Fibroblast of mammary gland (primary cell): ENCODE measurements at places on chromosomes 5 and 9.

GRCh38 chr5:106435185-106435584 is 1235.6 kb downstream of the EFNA5 start:
- DNase-seq, result no peak

GRCh38 chr5:127019928-127020327 is 10.4 kb downstream of the MARCHF3 start:
- DNase-seq, result no peak

- DNase-seq, result no peak
Observed at GRCh38 chr5:59016925-59017324, 434.1 kb downstream of the RAB3C start.

DNA sequence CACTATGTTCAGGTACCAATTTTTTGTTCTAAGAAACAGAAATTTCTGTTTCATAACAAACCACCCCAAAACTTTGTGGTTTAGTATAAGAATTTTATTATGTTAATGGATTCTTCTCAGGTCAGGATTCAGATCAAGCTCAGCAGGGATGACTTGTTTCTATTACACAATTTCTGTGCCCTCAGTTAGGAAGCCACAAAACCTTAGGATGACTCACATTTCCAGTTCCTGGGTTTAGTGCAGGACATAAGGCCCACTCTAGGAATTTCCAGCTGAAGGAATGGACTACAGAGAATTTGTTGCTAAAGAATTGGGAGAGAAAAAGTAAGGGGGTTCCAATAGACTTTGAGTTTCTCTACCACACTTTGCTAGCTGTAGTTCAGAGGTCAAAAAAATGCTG is 629.3 kb downstream of the ANXA1 start:
- peak; percentile 98 for DNase-seq

DNA sequence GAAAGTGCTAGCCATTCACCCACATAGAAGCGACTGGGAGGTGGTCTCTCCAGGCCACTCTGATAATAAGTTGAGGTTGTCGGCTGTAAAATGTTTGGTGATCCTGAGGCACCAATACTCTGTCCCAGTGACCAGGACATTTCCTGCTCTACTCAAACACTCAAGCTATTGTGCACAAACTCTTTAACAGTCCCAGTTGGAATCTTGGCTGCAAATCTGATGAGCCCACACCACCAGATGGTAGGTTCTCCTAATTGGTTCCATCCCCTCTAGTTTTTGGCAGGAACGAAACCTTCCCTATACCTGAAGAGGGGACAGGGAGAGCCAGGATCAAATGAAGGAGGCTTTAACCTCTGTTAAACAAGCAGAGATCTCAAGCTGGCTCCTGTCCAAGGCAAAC is 14.3 kb downstream of the GRIA1 start:
- no peak for DNase-seq

DNA sequence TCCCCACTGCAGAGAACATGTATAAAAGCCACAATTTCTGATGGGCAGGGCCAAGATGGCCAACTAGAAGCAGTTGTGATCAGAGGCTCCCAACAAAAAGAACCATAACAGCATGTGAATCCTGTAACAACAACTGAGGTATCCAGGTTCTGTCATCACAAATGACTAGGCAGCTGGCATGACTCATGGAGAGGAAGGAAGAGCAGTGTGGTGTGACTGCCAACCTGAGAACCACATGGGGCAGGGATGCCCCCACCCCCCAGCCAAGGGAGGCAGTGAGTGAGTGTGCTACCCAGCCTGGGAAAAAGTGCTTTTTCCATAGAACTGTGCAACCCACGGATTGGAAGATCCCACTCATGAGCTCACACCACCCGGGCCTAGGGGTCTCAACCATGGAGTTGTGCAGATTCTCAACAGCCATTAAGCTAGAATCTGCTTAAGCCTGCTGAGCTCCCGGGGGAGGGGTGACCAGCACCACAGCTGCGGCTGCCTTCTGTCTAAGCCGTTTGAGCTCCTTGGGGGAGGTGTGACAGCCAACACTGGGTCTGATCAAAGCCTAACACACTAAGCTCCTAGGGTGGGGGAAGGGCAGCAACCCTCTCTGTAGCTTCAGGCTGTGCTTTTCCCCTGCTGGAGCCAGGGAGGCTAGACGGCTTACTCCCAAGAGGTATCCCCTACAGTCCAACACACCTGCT is 80.1 kb upstream of the DMAC1 start:
- DNase-seq, result peak; percentile 18

DNA sequence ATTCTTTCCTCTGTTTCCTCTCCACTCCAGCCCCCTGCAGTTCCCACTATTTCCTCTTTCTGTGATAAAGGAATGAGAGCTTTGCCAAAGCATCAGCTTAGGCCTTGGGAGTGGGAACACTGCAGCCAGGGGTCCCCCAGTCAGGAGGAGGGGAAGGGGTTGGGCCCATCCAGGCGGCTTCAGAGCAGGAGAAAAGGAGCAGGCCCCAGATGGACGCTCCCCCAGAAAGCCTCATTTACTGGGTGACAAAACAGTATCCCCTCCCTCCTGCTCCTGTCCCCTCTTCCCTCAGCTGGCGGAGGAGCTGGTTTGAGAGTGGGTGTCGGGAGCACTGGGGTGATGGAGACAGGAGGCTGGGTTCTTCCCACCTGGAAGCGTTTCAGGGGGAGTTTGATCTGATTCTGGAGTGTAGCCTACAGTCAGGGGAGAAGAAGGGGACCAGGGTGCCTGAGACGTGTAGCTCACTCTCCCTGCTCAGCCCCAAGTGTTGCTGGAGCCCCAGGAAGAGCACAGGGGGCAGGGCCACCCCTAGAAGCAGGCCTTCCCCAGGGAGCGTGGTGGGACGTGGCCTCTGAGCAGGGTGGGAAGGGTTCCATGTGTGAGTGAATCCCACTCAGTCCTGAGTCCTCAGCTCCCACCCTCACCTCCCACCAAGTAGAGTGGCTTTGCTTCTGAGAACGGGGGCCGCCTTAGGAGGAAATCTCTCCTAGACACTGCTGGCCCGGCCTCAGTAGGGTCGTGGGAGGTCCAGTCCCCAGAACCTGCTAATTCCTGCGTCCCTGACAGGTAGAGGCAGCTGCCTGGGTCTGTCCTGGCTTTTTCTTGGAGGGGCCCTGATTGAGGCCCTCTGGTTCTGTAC is 173.1 kb downstream of the CACNA1B start:
- no peak for DNase-seq

- no peak for DNase-seq
Observed at GRCh38 chr5:10681731-10682679, 79.0 kb downstream of the DAP start.
